ENCODE measurements at places on chromosomes 2 and 18.

- DNase-seq: no peak
These were observed 67.0 kb downstream of the LBH start for GRCh38 chr2:30298302-30298701.

- DNase-seq: no peak
These were observed 37.1 kb downstream of the COLEC12 start for GRCh38 chr18:463403-463802.

DNA sequence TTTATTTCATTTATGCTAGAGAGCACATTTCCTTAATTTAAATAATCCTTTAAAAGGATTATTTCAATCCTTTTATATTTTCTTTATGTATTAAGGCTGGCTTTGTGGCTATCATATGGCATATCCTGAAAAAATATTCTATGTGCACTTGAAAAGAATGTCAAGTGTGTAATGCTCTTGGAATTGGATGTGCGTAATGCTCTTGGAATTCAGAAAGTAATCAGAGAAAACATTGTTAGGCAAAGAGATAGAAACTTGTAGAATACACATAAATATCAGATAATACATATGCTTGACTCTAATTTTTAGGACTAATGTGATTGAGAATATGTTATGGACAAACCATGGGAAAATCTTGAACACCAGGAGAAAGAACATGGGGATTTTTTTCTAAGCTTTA, 197.5 kb upstream of the COL3A1 start:
- no peak for DNase-seq

DNA sequence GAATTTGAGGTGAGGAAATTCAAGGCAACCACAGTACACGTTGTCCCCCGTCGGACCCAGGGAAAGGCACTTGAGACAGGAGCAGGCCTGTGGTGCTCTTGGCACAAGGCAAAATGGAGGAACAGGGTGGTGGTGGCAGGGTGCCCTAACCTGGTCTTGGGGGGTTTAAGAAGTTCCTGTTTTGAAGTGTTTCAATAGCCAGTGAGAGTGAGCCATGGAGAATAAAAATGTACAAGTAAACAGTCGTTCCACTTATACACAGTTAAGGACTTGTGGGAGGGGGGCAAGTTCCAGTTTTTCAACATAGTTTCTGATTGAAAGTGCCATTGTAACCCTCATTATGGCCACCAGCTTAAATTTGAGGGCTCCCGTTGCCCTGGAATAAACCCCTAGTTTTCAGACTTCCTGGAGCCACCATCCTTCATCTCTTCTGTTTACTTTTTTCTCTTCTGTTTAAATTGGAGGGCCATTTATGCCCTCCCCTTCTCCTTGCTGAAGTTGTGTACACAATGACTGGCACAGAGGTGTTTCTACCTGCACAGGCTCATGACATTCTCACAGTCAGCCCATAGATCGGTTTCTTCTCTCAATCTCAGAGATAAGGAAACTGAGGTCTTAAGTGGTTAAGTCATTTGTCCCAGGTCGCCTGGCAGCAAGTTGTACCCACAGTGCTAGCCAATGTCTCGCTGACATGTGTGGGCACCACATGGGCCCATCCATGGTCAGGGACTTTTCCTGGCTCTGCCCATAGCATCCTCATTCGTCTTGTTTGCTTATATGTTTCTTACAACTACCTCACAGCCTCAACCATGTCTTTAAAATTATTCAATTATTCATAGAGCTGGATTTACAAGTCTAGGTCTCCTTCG, 66.0 kb upstream of the ST3GAL5 start:
- DNase-seq: no peak

GRCh38 chr2:24432735-24433134, 58.3 kb upstream of the NCOA1 start:
- DNase-seq: no peak

DNA sequence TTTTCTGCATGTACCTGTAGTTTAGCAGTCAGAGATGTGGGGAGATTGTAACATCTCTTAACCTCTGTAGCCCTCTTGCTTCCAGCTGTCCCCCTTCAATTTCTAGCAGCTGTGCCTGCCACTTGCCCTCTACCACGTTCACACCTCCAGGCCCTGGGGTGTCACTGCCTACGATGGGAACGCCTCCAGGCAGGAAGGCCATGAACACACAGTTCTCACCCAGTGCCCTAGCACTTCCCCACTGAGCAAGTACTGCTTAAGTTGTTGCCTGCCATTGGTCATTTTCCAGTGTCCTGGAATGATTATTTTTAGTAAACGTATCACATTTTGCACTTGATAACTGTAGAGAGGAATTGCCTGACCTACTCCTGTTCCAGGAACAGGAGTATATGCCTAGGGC, 77.1 kb upstream of the B3GNT7 start:
- DNase-seq: no peak

- DNase-seq: no peak
These were observed 28.5 kb upstream of the NOSTRIN start for GRCh38 chr2:168773719-168774521.

DNA sequence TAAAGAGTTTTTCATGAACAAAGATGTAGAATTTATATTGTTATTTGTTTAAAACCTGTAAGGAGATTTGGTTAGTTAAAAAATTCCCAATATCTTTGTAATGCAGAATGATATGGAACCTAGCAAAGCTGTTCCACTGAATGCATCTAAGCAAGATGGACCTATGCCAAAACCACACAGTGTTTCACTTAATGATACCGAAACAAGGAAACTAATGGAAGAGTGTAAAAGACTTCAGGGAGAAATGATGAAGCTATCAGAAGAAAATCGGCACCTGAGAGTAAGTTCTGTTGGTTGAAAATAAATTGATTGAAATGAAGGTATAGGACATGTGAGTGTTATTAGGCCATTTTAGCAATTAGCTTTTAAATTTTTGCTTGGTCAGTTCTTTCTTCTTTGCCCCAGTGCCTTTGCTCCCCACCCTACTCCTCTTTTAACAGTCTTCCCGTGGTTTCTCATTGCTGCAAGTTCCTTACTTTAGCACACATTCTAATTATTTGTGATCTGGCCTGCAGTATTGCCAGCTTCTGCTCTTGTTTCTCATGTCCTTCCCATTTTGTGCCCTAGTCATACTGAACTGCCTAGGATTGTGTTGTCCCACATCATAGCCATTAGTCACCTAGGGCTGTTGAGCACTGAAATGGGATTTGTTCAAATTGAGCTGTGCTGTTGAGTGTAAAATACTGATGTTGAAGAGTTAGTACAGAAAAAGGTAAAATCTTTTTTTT, 36.6 kb downstream of the VAPA start:
- no peak for DNase-seq

DNA sequence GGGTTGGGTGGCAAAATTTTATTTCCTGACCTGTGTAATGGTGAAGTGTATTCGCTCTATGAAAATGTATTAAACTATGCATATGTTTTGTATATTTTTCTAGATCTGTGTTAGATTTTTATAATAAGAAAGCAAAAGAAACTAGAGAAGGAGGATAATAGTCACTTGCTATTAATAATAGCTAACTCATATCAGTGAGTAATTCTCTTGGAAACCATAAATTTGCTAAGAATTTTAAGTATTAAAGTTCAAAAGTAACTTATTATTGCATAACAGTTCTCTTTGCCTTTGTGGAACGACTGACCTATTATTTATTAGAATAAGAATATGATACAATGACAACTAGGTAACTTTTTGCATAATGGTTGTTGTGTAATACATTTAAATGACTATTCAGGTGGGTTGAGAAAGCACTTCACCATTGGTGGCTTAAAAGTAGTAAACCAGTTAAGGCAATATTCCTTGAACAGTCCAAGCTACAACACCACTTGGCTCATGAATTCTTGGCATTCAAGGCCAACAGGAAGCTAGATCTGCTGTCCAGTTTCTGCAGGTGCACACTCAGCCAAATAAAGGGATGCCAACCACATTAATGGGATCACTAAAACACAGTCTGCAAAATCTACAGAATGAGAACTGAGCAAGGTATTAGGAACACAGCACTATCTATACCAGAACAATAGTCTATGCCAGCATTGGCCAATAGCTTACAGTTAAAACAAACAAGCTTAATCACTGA, 921.3 kb downstream of the CPS1 start:
- DNase-seq: no peak

DNA sequence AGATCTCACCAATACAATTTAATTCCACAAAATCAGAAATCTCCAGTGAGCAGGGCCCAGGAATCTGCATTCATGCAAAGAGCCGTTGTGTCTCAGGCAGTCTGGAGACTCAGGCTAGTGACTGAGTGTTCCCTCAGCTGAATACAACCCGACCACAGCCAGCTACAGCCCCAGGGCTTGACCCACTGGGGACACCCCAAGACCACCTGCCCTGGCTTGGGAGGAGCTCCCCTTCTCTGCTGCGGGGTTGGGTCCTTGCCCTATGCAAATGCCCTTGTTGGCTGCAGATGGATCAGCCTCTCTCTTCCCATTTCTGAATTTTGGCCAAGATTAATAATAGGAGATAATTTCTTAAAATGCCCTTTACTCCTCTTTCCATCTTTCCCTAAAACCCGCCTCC, 157.7 kb downstream of the TWIST2 start:
- no peak for DNase-seq

- DNase-seq: no peak
These were observed 103.2 kb upstream of the HS6ST1 start for GRCh38 chr2:128421861-128422311.

DNA sequence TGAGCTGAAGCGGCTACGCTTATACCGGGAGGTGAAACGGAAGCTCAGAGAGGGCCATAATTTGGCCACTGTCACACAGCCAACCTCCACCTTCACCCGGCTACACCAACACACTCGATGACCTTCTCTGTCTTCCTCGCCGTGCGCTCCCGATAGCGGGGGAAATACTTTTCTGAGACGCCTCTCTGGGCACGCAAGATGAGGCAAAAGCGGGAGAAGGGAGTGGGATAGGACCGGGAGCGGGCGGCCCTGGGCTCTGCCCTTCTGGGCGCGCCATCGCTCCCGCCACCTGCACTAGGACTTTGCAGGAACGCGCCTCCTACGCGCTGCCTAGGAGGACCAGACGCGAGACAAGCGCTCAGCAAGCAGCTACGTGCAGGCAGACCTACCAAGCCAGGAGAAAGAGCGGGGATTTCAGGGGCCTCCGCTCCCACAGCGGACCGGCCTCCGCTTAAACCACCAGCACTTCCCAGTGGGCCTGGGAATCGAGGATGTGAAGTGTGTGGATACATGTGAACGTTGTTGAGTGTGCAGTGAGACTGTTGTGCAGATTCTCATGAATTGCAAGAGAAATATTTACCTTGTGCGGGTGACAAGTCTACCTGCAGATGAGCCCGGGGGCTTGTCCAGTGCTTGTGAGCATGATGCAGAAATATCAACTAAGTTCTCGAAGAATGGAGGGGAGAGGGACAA, 11.4 kb downstream of the SIX3 start:
- DNase-seq: no peak

- DNase-seq: no peak
These were observed 1389.4 kb downstream of the SUCLG1 start for GRCh38 chr2:83069724-83070123.
